ENCODE measurements at places on chromosomes 11 and 22.

DNA sequence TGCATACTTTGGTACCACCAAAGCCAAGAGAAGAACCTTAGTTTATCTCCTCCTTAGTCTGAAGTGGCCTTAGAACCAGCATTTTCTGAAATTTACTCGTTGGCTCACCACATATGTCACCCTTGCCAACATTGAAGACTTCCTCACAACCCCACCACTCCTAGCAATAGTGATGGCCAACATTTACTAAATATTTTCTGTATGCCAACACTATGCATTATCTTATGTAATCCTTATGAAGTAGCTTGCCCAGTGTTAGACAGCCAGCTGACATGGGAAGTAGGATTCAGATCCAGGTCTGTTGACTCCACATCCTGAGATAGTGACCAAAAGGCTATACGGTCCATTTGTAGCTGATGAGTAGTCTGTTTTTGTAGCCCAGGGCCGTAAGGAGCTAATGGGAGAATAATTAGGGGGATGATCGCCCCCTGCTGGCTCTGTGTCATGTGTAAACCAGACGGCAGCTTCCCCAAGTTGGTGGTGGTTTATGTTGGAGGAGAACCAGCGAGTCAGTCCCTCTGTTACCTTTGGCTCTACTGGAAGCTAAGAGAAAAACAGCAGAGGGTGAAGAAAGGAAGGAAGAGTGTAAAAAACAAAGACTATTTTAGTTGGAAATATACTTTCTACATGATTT, 120.5 kb upstream of the RASSF10 start:
- peak; percentile 81 for DNase-seq

DNA sequence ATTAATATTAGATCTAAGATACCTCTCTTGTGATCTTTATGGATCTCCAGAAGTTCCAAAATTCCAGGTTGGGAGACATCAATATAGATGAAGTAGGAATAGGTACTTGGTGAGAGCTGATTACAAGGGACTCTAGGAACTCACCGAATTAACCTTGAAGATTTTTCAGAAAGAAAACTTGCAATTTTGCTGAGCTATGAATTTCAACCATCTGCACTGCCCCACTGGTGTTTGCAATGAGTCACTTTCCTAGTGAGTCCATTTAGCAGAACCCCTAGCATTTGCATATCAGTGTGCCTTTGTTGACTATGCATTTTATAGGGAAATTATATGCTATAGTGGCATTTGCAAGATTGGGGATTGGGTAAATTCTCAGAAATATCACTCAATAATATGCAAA, 122.0 kb downstream of the CTNND1 start:
- no peak for DNase-seq

DNA sequence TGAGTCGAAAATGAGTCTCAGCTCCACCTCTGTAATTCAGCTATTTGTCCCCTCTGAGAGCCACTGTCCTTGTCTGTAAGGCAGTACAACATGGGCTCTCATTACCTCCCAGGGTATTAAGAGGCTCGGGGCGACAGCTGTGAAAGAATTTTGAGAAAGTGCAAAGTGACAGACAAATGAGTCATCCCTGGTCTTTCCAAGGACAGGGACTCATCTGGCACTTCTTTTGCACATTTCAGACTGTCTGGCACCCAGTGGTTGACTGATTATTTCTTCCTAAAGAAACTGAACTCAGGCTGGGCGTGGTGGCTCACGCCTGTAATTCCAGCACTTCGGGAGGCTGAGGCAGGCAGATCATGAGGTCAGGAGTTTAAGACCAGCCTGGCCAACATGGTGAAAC, 62.1 kb upstream of the ARFGAP3 start:
- peak; percentile 67 for DNase-seq

DNA sequence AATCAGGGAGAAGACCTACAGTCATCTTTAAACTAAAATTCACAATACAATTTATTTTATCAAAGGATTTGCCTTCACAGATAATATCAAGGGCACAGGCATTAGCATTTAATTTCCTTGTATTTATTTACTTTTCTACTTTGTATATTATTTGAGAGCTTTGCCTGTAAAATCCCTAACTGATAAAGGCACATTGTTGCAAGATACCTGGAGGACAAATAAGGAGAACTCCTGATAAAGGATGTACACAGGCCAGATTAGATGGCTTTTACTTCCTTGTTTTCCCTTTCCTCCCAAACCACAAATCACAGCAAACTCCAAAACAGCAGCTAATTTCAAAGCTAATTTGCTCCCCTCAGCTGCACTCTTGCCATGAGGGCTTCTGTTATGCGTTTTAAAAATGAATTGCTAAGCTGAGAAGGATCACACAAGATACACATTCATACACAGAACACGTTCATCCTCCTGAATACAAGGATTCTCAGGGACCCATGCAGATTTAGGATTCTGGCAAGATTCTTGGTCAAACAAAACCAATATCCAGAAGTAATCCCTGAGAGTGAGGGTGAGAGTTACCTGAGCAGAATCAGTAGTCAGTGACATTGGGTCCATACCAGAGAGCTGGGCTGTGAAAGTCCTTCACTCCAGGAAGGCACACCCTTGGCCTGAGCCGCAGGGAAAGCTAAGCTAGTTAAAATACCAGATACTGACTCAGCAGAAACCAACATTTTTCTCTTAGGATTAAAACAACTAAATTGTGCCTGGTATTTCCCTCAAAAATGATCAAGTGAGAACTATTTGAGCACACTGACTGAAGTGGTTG, 100.3 kb upstream of the CLPB start:
- DNase-seq, result no peak

- DNase-seq, result no peak
Measured at GRCh38 chr22:19429950-19430889, 1.3 kb downstream of the HIRA start.

DNA sequence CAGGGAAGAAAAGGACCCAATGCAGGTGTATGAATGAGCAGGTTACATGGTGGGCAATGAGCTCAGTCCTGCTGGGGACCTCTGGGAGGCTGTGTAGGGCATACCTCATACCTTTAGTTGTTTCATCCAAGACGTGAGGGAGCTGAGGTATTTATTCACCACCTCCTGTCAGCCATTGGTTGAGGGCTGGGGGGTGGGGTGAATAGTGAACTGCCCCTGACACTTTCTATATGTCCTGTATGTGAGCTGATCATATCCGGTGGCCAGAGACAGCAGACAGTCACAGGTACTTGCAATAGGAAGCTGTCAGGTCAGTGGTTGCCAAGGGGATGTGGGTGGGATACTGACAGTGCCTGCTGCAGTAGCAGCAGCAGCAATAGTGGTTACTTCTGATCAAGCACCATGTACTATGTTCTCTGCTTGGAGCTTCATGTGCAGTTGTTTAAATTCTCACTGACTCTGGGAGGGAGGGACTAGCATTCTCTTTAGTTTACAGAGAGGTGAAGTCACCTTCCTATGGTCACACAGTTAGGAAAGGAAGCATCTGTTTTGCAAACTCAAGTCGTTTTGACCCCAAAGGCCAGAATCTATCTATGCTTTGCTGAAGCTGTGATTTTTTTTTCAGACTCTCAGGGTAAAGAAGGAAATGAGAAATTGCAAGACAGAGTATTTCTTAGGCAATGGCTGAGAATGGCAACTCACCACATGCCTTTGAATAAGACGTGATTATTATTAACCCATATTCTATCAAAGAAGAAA, 54.0 kb downstream of the MIAT start:
- DNase-seq, result no peak

DNA sequence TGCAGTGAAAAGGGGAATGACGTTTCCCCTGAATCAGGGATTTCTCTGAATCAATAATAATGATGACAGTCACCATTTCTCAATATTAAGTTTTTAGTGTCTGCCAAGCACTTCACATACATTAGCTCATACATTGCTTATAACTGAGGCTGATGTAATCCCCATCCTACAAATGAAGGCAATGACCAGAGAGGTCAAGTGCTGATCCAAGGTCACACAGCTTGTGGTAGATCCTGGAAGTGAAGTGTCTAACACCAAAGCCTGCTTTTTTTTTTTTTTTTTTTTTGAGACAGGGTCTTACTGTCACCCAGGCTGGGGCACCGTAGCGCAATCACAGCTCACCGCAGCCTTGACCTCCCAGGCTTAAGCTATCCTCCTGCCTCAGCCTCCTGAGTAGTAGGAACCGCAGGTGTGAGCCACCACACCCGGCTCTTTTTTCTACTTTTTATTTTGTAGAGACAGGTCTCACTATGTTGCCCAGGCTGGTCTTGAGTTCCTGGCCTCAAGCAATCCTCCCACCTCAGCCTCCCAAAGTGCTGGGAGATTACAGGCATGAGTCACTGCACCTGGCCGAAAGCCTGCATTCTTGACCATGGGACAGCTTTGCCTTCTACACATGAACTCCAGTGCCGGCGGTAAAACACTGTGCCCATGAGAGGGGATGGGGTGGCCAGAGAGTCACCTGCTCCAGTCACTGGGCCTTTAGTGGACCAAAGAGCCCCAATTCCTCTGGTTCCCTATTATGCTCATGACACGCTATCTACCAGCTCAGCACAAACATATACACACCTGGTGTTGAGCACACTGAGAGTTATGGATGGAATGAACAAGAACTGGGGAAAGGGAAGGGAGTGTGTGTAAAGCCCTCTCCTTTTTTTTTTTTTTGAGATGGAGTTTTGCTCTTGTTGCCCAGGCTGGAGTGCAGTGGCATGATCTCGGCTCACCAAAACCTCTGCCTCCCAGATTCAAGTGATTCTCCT, 17.4 kb downstream of the ARHGAP1 start:
- no peak for DNase-seq

DNA sequence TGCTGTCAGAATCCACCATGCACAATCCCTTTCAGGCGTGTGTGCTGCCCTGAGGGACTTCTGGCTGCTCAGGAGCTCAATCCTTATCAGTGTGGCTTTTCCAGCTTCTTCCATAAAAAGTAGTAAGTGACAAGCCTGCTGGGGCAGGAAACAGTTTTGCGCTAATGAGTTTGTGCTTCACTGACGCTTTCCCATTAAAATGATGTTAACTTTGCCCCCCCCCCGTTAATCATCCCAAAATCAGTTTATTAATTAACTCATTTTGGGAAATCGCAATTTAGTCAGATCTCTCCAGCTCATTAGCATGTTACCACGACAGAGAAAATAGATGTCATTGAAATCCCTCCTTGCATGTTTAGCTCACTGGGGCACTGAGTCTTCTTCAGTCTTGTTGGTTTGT, 186.5 kb upstream of the TENM4 start:
- DNase-seq, result no peak

GRCh38 chr11:8233691-8234424, 29.8 kb downstream of the LMO1 start:
- DNase-seq, result peak; percentile 42
